ENCODE measurements at places on chromosomes 1 and 21. TPM values are rescaled to one million over a fixed set of nuclear protein-coding genes. Genes with fewer than 3 reads are reported as not detected.
A peak's percentile ranks its signal among the peaks of the same experiment; 100 is the strongest.

Gene FMO2
- not detected for total RNA-seq

Gene RCSD1
- 0.73 TPM for total RNA-seq

Gene WDR64
- total RNA-seq: not detected

- no peak overlapping the region for H3K27ac ChIP-seq
- H3K4me3 ChIP-seq: no peak overlapping the region
- no peaks in the 10 kb centered on the region for H3K36me3 ChIP-seq
Observed at GRCh38 chr1:54567961-54568360, 19.9 kb downstream of the ACOT11 start.

DNA sequence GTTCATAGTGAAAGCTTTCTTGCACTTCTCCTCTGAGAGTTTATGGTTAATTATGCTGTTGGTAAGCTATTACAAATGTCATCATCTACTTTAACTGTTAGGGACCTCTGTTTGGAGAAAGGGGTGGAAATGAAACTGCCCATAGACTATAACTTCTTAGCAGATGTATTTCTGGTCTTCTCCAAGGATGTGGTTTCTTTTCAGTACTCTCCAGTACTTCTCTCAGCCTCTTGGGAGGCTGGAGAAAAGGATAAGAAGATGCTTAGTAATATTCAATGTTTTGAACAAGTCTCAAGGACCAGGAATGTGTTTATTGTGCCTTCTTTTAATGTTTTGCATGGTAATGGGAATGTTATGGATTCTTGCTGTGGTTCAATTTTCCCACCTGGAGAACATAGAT lies 60.4 kb downstream of the LAMC2 start:
- no peak overlapping the region for H3K27ac ChIP-seq
- no peaks in the 10 kb centered on the region for H3K27me3 ChIP-seq
- DNase-seq: no peak

- peak; percentile 6 for DNase-seq
- no peak overlapping the region for H3K4me3 ChIP-seq
- no peaks in the 10 kb centered on the region for H3K27me3 ChIP-seq
- H3K4me1 ChIP-seq: peaks cover 10% of the 10 kb centered on the region
- no peak overlapping the region for H3K27ac ChIP-seq
- no peaks in the 10 kb centered on the region for H3K36me3 ChIP-seq
Observed at GRCh38 chr1:41192456-41193178, 49.5 kb downstream of the SCMH1 start.

DNA sequence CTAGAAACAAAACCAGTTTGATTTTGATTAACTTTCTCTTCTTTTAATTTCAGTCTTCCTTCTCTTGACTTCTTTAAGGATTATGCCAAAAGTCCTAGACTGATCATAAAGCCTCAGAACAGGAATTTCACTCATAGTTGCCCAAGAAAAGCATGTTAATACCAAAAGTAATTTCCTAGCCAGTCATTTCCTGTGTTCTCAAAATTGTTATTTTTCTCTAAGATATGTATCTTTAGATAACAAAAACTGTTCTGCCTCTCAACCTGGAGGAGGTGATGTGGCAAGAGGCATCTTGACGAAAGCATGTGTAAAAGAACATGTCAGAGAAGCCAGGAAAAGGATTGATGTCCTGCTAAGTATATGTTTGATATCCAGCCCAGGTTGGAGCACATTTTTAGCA lies 78.0 kb upstream of the IPO9 start:
- no peak overlapping the region for H3K27ac ChIP-seq
- H3K27me3 ChIP-seq: no peaks in the 10 kb centered on the region
- H3K36me3 ChIP-seq: no peaks in the 10 kb centered on the region
- DNase-seq: no peak

- no peak overlapping the region for H3K27ac ChIP-seq
- DNase-seq: no peak
- peaks cover 39% of the 10 kb centered on the region for H3K27me3 ChIP-seq
- H3K4me3 ChIP-seq: peak overlapping the region; percentile 61
- H3K4me1 ChIP-seq: peaks cover 24% of the 10 kb centered on the region
Observed at GRCh38 chr1:221740369-221740992, 1.4 kb downstream of the DUSP10 start.

GRCh38 chr1:3133686-3134085 lies 64.7 kb downstream of the PRDM16 start:
- H3K4me1 ChIP-seq: no peaks in the 10 kb centered on the region
- no peak overlapping the region for H3K4me3 ChIP-seq
- no peak overlapping the region for H3K27ac ChIP-seq
- DNase-seq: no peak

DNA sequence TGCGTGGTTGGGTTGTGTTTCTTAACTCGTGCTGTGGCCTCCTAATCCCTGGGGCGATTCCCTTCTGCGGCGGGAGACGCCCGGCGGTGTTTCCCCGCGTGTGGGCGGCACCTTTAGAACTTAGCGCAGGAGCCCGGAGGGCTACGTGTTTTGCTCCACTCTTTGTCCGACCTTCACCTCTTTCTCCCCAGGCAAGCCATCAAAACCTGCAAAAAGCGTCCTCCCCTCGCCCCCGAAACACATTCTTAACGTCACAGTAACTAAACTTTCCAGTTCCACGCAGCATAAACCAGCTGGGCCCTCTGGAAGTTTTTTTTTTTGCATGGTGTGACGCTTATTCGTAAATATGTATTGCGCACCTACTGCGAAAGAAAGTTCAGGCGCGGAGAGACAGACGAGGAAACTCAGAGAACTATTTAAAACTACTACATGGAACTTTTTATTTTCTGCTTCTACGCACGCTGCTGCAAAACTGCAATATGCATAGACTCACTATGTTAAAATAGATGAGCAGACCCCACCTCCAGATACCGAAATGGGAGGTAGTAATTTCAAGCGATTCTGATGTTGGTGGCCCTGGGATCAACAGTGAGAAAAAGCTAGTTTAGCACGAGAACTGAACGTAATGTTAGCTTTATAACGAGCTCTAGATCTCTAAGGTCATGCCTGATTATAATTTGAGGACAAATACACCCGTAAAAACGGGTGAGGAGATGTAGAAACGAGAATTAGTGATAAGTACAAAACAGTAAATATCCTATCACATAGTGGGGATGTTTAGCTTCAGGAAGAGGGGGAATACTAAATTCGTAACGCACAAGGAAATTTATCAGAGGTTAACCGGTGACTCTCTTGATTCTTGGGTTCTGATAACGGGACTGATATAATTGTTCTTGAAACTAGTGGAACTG lies 920 bp downstream of the MTR start:
- no peaks in the 10 kb centered on the region for H3K36me3 ChIP-seq
- no peaks in the 10 kb centered on the region for H3K27me3 ChIP-seq
- peak; percentile 5 for DNase-seq
- H3K4me1 ChIP-seq: peaks cover 3% of the 10 kb centered on the region
- H3K4me3 ChIP-seq: peak overlapping the region; percentile 94
- H3K27ac ChIP-seq: no peak overlapping the region
